Skeletal muscle cell (primary cell): ENCODE measurements at places on chromosomes 13 and 19.

DNA sequence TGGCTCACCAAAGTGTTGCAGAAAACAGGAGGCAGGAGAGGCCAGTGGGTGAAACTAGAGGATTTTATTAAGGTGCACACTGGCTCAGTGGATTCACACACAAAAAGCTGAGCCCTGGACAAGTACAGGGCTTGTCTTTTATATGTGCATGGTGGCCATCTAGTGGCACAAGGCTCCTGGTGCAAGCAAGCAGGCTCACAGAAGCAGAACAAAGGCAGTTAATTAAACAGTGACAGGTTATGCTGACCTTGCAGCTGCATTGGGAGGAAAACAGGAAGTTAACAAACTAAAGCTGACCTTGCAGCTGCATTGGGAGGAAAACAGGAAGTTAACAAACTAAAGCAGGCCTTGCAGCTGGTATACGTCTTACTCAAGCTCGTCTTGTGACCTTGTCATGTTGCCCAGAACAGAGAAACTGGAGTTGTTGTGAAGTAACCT is 65.3 kb upstream of the ZNF681 start:
- DNase-seq = no peak

GRCh38 chr13:63625869-63626268 is 2210.2 kb upstream of the PCDH20 start:
- DNase-seq = no peak

DNA sequence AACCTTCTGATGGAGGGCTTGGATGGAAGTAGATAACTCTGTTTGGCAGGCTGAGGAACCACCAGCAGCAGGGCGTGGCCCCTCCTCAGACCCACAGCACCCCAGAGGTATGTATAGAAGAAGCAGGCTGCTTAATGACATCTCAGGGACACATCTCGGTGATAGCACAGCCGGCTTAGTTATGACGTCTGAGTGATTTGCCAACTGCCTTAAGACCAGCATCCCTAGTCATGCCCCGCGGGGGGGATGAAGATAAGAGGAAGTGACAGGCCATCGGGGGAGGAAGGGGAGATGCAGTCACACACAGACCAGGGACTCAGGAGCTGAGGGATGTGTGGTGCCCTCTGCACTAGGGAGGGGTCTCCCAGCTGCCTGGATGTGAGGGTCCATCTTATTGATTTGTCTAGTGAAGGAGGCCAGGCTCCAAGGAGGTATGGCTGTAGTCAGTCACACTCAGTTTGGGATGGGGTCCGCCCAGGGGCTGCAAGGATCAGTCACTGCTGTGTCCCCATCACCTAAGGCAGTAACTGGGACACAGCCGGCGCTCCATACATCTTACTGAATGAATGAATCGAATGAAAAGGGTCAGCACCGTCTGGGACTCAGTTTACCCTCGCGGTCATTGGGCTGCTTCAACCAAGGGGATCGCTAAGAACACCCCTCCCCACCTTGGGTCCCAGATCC is 19.2 kb upstream of the ERCC1 start:
- DNase-seq = no peak

DNA sequence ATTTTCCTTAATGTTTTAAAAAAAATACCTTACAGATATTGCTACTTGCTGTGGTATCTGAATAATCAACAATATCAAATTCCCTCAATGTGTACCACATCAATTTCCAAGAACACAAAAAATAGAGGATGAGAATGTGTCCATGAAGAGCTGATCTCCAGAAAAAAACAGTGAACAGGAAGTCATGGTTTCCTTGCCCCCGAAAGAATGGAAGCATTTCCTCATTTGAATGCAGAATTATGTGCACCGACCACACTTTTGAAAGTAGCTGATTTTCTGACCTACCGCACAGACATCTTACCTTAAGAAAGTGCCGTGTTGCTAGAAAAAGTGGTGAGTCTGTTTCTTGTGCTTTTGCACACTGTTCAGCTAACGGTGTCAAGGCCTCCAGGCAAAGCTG is 13.4 kb upstream of the EEF1AKMT1 start:
- DNase-seq = no peak

DNA sequence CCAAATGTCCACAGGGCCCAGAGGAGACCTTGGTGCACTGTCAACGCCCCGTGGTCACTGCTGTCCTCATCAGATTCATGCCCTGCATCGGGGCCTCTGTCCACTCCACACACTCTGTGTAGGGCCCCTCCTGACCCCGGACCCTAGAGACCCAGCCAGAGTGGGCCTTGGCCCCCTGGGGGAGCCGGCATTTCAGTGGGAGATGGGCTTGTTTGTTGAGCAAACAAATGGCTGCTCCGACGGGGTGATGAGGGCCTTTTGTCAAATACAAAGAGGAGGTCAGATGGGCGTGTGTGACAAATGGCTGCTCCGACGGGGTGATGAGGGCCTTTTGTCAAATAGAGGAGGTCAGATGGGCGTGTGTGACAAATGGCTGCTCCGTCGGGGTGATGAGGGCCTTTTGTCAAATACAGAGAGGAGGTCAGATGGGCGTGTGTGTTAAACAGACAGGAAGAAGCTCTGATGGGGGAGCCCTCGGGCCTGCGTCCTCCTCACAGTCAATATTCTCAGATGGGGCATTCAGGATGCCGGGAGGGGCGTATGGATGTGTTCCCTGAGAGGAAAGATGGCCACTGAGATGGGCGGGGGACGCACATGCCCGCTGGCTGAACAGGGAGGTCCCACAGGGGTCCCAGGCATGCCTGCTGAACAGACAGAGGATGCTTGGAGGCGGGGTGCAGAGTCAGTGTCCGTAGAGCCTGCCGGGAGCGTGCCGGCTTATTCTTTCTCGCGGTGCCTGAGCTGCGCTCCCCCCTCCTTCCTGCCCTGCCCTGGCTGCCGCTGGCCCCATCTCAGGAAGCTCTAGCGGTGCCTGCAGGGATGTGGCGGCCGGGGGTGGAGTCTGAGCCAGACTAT is 36.3 kb downstream of the SMIM24 start:
- no peak for DNase-seq

DNA sequence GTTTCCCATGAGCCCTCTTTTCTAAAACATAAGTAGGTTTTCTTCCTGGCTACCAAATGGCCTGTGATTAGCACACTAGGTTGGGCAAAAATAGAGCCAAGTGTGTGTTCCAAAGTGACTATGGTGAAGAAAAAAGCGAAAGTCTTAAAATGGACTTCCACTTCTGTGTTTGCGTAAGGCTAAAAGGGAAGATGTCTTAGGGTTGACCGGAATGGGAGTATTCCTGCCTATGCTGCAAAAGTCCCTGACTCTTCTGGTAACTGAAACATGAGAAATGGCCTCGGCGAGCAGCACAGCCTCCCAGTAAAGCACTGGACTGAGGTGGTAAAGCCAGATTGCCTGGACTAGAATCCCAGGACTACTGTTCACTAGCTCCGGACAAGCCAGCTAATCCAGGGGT is 2.4 kb upstream of the FPR1 start:
- no peak for DNase-seq

GRCh38 chr19:52735734-52736133 is 890 bp upstream of the ZNF611 start:
- DNase-seq = peak; percentile 13

DNA sequence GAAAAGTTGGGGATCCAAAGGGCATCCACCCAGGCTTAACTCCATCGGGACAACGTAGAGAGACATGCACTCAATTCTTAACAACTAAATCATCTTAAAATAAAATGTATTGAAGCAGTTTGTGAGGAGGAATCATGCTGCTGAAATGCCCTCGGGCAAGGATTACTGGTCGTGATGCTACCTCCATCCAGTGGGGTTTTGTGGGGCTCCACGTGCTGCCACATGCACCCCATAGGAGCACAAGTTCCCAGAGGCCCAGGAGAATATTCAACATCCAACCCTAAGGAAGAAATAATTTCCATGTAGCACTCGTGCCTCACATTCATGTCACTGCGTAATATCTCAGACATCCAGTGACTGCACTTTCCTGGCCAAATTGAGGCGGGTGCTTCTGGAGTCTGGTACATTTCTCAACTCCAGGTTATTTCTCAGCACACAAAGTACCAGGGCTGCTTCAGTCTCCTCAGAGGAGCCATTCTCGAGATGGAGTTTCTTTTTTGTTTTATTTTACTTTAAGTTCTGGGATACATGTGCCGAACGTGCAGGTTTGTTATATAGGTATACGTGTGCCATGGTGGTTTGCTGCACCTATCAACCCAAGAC is 429.8 kb downstream of the FOXO1 start:
- DNase-seq = no peak

- DNase-seq = no peak
Measured at GRCh38 chr13:97780486-97780885, 173.0 kb upstream of the IPO5 start.

DNA sequence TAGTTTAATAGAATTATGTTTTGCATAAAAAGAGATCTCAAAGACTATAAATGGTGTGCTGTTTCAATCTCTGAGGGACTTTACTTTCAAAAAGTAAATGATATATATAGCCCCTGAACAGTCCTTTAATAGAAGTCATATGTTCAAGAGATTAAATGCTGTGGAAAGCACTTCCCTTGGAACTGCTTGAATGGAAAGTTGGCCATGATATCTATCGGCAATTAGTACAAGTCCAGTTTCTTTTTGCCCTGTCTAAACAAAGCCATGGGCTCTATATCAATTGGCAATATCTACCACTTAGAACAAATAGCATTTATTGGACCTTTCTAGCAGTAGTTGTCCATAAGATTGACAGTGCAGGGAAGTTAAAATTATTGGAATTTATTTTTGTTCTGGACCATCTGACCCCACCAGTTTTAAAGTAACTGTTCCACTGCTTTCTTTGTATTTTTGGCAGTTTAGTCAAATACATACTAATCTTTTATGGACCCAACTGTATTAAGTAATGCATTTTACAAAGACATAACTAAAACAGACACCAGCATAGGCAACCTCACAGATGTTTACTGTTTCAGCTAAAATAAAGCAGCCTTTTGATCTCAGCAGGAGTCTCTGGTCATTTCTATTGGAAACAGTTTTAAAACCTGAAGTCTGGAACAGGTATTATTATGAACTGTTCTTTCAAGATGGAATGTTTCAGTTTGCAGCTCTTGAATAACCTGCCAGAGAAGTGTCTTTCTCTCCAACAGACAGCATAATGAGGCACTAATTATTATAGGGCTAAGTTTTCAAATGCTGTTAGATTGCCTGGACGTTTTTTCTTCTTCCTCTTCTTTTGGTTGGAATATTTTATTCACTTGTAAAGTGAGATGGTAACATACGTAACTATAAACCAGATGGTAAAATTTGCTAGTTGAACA is 282.6 kb downstream of the DCLK1 start:
- no peak for DNase-seq

DNA sequence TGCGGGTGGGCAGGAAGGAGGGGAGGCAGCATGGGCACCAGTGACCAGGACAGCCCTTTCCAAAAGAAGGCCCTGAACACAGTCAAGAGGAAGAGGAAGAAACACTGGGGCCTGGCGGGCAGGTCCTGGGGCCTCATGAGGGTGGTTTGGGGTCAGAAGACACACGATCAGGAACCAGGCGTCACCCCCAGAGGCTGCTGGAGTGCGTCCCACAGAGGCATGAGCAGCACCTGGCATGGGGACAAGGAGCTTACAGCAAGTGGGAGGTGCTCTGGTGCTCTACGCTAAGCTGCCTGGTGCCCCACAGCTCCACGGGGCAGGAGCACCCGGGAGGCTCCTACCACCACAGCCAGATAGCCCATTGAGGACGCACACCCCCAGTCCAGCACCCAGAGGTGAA is 20.0 kb downstream of the ELL start:
- DNase-seq = no peak

DNA sequence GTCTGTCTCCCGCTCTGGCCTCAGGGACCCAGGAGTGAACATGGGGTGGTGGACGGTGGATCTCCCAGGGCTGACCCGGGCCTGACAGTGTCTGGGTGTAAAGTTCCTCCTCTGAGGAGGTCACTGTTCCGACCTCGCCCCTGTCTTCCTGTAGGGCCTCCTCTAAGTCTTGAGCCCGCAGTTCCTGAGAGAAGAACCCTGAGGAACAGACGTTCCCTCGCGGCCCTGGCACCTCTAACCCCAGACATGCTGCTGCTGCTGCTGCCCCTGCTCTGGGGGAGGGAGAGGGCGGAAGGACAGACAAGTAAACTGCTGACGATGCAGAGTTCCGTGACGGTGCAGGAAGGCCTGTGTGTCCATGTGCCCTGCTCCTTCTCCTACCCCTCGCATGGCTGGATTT is at the start of gene SIGLEC9:
Gene SIGLEC9, plus strand, starts transcription at position 178 of the 400 bp plus-strand sequence. Its CDS starts 69 bp downstream, at position 247.
- no peak for DNase-seq

DNA sequence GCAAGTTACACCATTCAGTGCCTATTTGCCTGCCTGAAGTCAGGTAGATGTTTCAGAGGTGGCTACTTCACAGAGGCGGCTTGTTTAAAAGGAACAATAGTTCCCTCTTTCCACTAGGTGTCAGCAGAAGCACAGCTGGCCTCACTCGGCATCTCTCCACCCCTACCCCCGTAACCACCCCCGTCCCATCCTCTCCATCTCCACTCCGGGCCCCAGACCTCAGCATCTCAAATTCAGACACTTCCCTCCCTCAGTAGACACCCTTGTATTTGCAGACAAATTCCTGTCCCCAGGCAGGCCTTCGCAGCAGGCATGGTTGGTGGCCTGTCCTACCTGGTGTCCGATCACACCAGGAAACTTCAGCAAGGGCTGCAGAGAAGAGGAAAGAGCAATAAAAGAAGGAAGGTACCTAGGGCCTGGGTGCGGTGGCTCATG is 9.1 kb upstream of the DPP9 start:
- DNase-seq = no peak

DNA sequence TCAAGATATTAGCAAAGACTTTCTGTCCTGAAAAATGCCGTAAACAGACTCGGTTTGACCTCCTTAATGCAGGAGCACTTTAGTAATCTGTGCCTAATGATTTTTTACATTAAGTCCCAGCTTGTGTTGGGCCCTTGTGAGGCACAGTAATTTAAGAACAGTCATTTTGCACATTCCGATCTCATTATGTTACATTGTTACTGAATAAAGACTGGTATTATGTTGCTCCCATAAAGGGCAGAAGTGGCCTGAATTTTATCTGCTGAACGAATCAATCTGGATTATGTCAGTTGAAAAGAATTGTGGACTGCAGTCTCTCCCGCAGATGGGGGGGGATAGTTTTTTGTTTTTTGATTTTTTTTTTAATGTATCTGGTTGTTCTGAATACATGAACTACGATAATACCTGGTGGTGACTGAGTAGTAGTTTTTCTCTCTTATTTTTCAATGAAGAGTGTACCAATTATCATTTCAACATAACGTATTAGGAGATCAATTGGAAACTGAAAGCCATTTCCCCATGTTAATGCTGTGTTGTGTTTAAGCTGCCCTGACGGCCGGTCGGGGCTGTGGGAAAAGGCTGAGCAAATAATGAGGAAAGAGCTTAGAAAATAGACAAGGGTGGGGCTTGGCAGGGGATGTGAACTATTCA is 290.2 kb downstream of the ZNF536 start:
- no peak for DNase-seq
